Activated CD8-positive, alpha-beta memory T cell treated with anti-CD3 and anti-CD28 coated beads, Interleukin-2, amount 50 U/mL, for 48 hours (primary cell): ENCODE measurements at places on chromosomes 3 and 15.

GRCh38 chr15:87724330-87724729 lies 532.2 kb downstream of the NTRK3 start:
- no peak for DNase-seq

DNA sequence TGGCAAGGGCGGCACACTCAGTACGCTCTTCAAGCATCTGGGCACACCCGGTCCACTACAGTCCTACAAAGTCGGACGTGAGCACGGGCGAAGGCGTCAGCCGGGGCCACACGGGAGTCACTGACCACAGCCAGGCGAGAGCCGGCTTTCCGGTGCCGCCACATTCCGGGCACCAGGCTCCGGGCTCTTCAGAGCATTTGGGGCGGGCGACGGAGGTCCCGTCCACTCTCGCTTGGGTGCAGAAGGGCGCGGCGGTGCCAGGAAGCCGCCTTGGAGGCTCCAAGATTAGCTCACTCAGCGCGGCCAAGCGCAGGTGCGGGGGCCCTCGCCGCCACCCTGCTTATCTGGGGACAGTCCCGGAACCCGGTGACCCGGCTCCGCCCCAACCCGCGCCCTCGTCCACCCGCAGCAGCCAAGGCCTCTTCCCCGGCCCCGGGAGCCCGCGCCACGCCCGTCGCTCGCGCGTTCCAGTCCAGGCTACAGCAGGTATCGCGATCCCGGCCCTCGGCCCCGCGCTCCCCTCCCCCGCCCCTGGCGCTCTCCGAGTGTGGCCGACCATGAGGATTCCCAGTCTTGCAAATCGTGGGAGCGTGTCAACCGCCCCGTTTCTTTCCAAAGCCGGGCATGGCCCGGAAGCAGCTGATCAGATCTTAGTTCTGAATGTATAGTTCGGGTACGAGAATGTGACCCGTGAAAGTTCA lies at the start of gene ADPRH:
TSS of gene ADPRH (plus strand) at position 127 of the 701 bp plus-strand sequence. CDS start 2,678 bp downstream, outside the sequence.
- peak; percentile 81 for DNase-seq

- no peak for DNase-seq
These were observed 30.6 kb downstream of the FAM240A start for GRCh38 chr3:46642971-46643370.

DNA sequence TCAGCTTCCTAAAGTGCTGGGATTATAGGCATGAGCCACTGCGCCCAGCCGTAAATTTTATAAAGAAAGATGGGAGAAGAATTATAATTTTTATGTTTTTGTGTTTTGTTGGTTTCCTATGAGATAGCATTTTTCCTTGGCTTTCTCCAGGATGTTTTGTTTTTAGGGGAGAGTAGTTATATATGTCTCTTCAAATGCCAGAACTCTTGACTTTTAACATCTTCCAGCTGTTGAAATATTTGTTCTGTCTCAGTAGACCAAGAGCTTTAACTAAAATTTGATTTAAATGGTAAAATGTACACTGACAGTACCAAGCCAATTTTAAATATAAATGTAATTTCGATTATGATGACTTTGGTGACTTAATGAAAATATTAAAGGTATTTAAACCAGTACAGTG lies 96.8 kb downstream of the DHX36 start:
- DNase-seq: no peak

- no peak for DNase-seq
These were observed 69.8 kb upstream of the MNS1 start for GRCh38 chr15:56534728-56535127.

GRCh38 chr15:69107025-69107620 lies 53.3 kb upstream of the GLCE start:
- no peak for DNase-seq
